ENCODE measurements at places on chromosomes 2 and 18.

DNA sequence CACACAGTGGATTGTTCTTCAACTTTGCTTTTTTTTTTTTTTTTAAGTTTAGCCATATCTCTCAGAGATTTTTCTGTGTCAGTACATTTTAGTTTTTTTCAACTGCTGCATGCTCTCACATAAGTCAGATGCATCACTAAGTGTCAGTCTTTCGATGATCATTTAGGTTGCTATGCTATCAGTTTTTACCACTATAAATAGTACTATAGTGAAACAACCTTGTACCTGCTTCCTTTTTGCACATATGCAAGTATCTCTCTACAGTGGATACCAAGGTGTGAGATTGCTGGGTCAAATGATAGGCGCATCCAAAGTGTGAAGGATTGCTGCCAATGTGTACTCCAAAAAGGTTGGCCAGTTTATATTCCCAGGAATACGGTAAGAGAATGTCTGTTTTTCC lies 33.5 kb upstream of the MAP4K3 start:
- DNase-seq = no peak

DNA sequence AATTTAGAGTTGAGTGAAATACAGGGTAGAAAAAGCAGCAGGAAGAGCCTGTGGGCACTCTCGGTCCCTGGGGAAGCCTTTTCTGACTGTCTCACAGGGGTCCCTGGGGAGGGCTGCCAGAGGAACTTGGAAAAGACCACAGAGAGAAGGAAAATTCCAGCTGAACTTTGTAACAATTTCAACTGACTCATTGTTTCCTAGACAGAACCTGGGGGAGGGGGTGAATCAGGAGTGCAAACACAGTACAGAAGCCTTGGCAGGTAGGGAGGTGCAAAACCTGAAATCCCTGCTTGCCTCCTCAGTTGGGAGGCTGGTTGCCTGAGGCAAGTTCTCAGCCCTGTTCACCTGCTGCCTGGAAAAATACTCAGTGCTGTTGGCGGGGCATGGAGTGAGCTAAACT lies 106.8 kb downstream of the GRB14 start:
- no peak for DNase-seq

DNA sequence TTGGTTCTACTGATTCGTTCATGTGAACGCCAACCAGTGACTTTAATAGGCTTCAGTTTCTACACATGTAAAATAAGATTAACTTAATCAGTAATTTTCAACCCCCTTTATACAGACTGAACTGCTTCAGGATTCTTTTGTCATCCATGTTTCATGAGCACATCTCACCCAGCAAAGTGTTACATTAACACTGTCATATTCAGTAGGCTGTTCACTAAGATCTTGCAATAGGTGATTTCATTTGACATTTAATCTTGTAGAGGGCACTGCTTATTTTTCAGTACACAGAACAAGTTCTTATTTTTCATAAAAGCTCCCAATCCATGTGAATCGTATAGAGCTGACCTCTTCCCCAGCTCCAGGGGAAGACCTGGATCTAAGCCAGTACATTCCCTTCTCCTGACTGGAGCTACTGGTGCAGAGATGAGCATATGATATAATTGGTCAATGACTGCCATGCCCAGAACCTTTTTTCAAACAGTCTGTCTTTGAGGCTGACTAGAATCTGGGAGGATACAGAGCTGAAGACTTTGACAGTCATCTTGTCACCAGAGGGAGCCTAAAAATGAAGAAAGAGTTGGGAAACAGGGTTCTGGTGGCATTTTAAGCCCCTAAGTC lies 72.2 kb upstream of the CHRNA1 start:
- no peak for DNase-seq

GRCh38 chr2:224925810-224926100 lies 116.5 kb downstream of the DOCK10 start:
- DNase-seq = no peak

- DNase-seq = no peak
Observed at GRCh38 chr18:70385474-70385873, 96.6 kb downstream of the SOCS6 start.

DNA sequence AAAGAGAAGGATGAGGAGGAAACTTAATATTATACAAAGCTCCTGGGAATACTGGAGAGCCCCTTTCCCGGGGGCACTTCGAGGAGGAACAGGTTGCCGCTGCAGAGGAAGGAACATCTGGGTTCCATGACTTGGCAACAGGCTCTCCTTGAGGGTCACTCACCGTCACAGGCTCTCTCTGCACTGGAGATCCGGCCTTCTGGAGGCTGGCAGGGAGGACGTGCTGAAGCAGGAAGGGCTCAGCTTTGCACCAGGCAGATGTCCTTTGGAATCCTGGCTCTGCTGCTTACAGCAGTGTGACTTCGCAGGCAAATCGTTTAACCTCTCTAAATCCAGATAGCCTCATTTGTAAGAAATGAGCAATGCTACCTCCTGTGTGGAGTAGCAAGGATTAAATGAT lies 2.9 kb upstream of the DPYSL5 start:
- no peak for DNase-seq

Measured in activated CD4-positive, alpha-beta T cell treated with anti-CD3 and anti-CD28 coated beads, Interleukin-2, amount 10 ng/mL, durations not matched to agents 7 days and 5 days (primary cell).